Spleen (tissue), 13 donors: ENCODE measurements at places on chromosomes 12 and 14. TPM values are rescaled to one million over a fixed set of nuclear protein-coding genes. Genes with fewer than 3 reads are reported as not detected.

Gene POTEG
- not detected for total RNA-seq

DNA sequence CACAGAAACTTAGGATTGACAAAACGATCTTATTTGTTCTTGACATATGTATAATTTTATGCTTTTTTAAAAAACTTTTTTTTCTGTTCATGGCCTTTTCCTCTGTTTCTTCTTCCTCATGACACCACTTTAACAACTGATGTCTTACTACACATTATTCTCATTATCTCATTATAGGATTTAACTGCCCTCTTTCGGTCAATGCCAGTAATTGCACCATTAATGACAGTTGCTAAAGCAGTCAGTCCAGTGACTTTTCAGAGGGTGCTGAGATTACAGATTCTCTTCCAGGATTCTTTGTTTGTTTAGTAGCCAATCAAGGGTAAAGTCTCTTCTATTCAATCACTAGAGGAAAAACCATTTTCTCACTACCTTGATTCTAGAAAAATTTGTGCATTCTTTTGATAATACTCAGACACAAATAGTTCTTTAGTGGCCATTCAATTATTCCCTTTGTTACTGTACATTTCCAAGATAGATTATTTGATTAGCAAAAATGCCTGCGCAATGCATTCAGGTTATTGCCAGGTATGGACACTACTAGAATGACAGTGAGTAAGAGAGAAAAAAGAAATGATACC, 50.1 kb downstream of the KLRG1 start:
- no peaks in the 10 kb centered on the region for H3K36me3 ChIP-seq
- DNase-seq, result no peak
- no peaks in the 10 kb centered on the region for H3K27me3 ChIP-seq

DNA sequence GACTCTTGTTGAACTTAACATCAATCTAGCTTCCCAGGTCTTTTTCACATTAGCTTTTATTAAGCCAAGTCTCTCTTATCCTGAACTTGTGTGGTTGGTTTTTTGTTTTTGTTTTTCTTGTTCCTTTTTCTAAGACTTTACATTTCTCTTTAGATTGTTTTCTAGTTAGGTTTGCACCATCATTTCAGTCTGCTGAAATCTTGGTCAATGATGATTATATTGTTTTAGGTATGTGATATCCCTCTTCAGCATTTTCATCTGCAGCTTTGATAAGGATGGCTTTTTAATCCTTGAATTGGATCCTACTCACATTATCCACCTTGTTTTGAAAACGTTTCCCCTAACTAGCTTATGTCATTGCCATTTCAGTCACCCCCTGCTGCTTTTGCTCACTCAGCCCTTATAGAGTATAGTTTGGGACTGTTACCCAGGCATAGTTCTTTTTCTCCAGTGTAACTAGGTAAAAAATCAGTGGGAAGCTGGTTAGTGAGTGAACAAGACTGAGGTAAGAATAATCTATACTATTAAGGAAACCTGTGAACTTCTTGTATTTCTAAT, 22.0 kb downstream of the YLPM1 start:
- no peak overlapping the region for H3K4me3 ChIP-seq
- no peak for DNase-seq
- H3K27me3 ChIP-seq, result no peaks in the 10 kb centered on the region
- H3K4me1 ChIP-seq, result no peaks in the 10 kb centered on the region
- no peak overlapping the region for H3K27ac ChIP-seq
- peaks cover 92% of the 10 kb centered on the region for H3K36me3 ChIP-seq

DNA sequence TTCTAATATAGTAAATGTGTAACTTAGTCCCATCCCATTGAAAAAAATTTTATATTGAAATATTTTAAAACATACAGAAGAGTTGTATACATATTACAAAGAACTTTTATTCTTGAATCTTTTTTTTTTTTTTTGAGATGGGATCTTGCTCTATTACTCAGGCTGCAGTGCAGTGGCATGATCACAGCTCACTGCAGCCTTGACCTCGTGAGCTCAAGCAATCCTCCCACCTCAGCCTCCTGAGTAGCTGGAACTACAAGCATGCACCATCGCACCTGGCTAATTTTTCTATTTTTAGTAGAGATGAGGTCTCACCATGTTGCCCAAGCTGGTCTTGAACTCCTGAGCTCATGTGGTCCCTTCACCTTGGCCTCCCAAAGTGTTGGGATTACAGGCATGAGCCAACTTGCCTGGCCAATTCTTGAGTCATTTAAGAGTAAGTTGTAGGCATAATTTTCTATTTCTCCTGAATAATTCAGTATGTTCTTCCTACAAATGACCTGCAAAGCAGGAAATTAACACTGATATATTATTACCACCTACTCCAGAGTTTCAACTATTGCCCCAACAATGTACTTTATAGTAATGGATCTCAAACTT, 153.0 kb upstream of the BMP4 start:
- no peak overlapping the region for H3K27ac ChIP-seq
- no peaks in the 10 kb centered on the region for H3K27me3 ChIP-seq
- H3K36me3 ChIP-seq, result no peaks in the 10 kb centered on the region
- H3K4me1 ChIP-seq, result no peaks in the 10 kb centered on the region
- H3K4me3 ChIP-seq, result no peak overlapping the region

DNA sequence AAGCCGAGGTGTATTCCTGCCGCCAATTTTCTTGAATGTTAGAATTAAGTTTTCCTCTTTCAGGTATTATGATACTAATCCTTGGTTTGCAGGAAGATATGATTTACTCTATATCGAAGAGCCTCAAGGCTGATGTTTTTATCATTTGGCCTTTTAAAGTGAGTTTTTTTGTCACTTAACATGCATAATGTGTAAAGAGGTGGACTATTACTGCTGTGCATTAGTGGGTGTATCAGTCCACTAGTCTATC, 11.1 kb upstream of the TMPO start:
- peak overlapping the region; percentile 99 for H3K27ac ChIP-seq
- no peaks in the 10 kb centered on the region for H3K27me3 ChIP-seq
- peak overlapping the region; percentile 53 for H3K4me3 ChIP-seq
- H3K36me3 ChIP-seq, result no peaks in the 10 kb centered on the region

GRCh38 chr12:122125452-122126341, 47.1 kb downstream of the MLXIP start:
- H3K27ac ChIP-seq, result no peak overlapping the region
- DNase-seq, result peak; percentile 49
- H3K36me3 ChIP-seq, result peaks cover 7% of the 10 kb centered on the region
- H3K4me1 ChIP-seq, result peaks cover 54% of the 10 kb centered on the region

GRCh38 chr14:54623279-54624004, 56.5 kb downstream of the SAMD4A start:
- no peaks in the 10 kb centered on the region for H3K27me3 ChIP-seq
- H3K36me3 ChIP-seq, result no peaks in the 10 kb centered on the region
- H3K4me1 ChIP-seq, result peaks cover 40% of the 10 kb centered on the region
- no peak overlapping the region for H3K4me3 ChIP-seq
- DNase-seq, result no peak

- H3K36me3 ChIP-seq, result no peaks in the 10 kb centered on the region
- no peaks in the 10 kb centered on the region for H3K4me1 ChIP-seq
- H3K27me3 ChIP-seq, result no peaks in the 10 kb centered on the region
- no peak for DNase-seq
- no peak overlapping the region for H3K27ac ChIP-seq
- H3K4me3 ChIP-seq, result no peak overlapping the region
These were observed 17.1 kb downstream of the LUM start for GRCh38 chr12:91094032-91094662.

GRCh38 chr14:94542111-94542810, 19.0 kb upstream of the SERPINA4 start:
- peaks cover 4% of the 10 kb centered on the region for H3K4me1 ChIP-seq
- no peaks in the 10 kb centered on the region for H3K36me3 ChIP-seq
- H3K4me3 ChIP-seq, result no peak overlapping the region

- H3K4me3 ChIP-seq, result no peak overlapping the region
- no peaks in the 10 kb centered on the region for H3K27me3 ChIP-seq
- DNase-seq, result no peak
- no peaks in the 10 kb centered on the region for H3K36me3 ChIP-seq
- H3K4me1 ChIP-seq, result no peaks in the 10 kb centered on the region
These were observed 190.7 kb upstream of the LMNTD1 start for GRCh38 chr12:25743679-25744215.

- H3K4me1 ChIP-seq, result peaks cover 7% of the 10 kb centered on the region
- H3K36me3 ChIP-seq, result no peaks in the 10 kb centered on the region
- no peaks in the 10 kb centered on the region for H3K27me3 ChIP-seq
- no peak for DNase-seq
- no peak overlapping the region for H3K27ac ChIP-seq
- H3K4me3 ChIP-seq, result no peak overlapping the region
These were observed 130.7 kb downstream of the TSPAN9 start for GRCh38 chr12:3207858-3208257.

Gene ATF7
- total RNA-seq, result 52.7 TPM

DNA sequence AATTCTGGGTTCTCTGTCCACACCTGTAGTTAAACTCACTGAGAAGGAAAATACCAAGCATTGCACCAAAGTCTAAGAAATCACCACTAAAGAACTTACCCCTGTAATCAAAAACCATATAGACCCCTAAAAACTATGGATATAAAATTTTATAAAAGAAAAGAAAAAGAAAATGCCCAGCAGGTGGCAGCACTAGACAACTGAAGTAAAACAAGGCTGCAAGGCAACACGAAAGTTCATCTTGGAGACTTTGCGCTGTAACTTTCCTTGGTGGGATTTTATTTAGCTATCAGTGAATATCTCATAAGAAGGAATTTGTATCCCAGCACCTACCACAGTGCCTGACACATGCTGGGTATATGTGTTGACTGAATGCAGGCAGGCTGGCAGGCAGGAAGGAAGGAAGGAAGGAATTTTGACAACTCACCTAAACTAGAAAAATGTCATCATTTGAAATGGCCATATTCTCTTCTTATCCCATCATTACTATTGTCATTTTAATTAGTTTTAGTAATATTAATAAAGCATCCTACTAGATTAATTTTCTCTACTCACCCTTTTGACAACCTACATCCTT, 68.2 kb upstream of the ETV6 start:
- H3K4me3 ChIP-seq, result no peak overlapping the region
- H3K27ac ChIP-seq, result no peak overlapping the region
- H3K36me3 ChIP-seq, result no peaks in the 10 kb centered on the region
- H3K4me1 ChIP-seq, result peaks cover 29% of the 10 kb centered on the region

Gene CD27
- total RNA-seq, result 67.3 TPM

- H3K27ac ChIP-seq, result no peak overlapping the region
- H3K4me1 ChIP-seq, result peaks cover 24% of the 10 kb centered on the region
- H3K4me3 ChIP-seq, result no peak overlapping the region
- no peak for DNase-seq
These were observed 2.3 kb upstream of the GSG1 start for GRCh38 chr12:13105781-13106180.

DNA sequence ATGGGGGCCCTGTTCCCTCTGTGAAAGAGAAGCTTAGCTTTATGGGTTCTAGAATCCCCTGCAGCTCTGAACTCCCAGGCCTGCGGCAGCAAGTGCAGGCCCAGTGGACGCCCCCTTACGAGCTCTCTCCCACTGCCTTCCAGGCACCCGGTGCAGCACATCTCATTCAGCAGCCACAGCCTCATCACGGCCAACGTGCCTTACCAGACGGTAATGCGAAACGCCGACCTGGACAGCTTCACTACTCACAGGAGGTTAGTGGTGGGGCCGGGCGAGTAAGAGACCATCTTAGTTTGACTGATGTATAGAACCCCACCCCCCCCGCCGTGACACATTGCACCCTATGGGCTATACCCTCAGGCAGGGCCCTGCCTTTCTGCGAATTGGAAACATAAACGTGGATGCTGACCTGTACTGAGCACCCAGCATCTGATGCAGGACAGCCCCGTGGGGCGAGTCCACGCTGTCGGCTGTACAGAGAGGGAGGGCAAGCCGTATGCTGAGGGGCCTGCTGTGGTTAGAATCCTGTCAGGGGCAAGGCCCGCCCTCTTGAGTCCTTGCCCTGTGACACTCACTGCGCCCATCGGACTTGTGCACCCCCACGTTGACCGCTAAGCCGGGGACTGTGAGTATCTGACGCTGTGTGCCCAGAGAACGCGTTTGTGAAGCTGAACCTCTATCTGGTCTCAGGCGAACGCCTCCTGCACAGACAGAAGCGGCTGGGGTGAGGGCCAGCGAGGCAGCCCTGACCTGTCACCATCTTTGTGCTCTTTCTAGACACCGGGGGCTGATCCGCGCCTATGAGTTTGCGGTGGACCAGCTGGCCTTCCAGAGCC, 71.7 kb downstream of the TESC start:
- H3K27ac ChIP-seq, result no peak overlapping the region
- DNase-seq, result peak; percentile 68
- no peaks in the 10 kb centered on the region for H3K27me3 ChIP-seq
- no peak overlapping the region for H3K4me3 ChIP-seq
- H3K4me1 ChIP-seq, result peaks cover 9% of the 10 kb centered on the region

DNA sequence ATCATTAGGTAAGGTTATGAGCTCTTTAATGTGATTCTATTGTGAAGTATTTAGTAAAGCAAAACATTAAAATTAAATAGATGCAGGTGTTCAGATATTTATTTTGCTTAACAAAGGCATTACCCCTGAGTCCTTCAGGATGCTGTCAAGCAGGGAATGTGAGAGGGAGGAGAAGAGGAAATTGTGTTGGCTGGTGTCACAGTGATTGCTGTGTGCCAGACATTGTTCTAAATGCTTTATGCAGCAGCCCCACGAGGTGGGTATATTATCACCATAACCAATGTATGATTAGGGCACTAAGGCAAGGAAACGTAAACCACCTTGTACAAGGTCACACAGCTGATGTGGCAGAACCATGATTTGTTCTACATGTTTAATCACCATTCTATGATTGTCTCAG, 80.1 kb downstream of the STAB2 start:
- H3K27me3 ChIP-seq, result peaks cover 6% of the 10 kb centered on the region
- no peak overlapping the region for H3K4me3 ChIP-seq
- H3K4me1 ChIP-seq, result no peaks in the 10 kb centered on the region
- H3K27ac ChIP-seq, result no peak overlapping the region

- peaks cover 98% of the 10 kb centered on the region for H3K36me3 ChIP-seq
- H3K27me3 ChIP-seq, result no peaks in the 10 kb centered on the region
- peaks cover 78% of the 10 kb centered on the region for H3K4me1 ChIP-seq
These were observed 5.8 kb downstream of the HNRNPC start for GRCh38 chr14:21263284-21264024.

Gene PLA2G1B
- not detected for total RNA-seq

Gene RFX4
- not detected for total RNA-seq

- H3K36me3 ChIP-seq, result no peaks in the 10 kb centered on the region
- H3K27me3 ChIP-seq, result no peaks in the 10 kb centered on the region
- DNase-seq, result no peak
- H3K4me1 ChIP-seq, result no peaks in the 10 kb centered on the region
- H3K4me3 ChIP-seq, result no peak overlapping the region
- H3K27ac ChIP-seq, result no peak overlapping the region
These were observed 710.0 kb downstream of the LRFN5 start for GRCh38 chr14:42316693-42317092.

Gene MLXIP
- total RNA-seq, result 79.7 TPM

GRCh38 chr14:89060191-89060590, 235.7 kb downstream of the TTC8 start:
- H3K36me3 ChIP-seq, result no peaks in the 10 kb centered on the region
- no peak for DNase-seq
- no peak overlapping the region for H3K4me3 ChIP-seq
- no peaks in the 10 kb centered on the region for H3K27me3 ChIP-seq
- no peaks in the 10 kb centered on the region for H3K4me1 ChIP-seq

Gene TMPO
- 88.4 TPM for total RNA-seq
